WTC11 (cell line): ENCODE measurements at places on chromosomes 12 and 14. TPM values are rescaled to one million over a fixed set of nuclear protein-coding genes. Genes with fewer than 3 reads are reported as not detected.
A peak's percentile ranks its signal among the peaks of the same experiment; 100 is the strongest.

- no peak for DNase-seq
Observed at GRCh38 chr12:122333142-122334087, 67.1 kb upstream of the VPS33A start.

GRCh38 chr12:31558521-31558920 lies 32.4 kb downstream of the DENND5B start:
- DNase-seq: no peak

- no peak for DNase-seq
Observed at GRCh38 chr14:24705840-24706239, 71.8 kb upstream of the GZMB start.

DNA sequence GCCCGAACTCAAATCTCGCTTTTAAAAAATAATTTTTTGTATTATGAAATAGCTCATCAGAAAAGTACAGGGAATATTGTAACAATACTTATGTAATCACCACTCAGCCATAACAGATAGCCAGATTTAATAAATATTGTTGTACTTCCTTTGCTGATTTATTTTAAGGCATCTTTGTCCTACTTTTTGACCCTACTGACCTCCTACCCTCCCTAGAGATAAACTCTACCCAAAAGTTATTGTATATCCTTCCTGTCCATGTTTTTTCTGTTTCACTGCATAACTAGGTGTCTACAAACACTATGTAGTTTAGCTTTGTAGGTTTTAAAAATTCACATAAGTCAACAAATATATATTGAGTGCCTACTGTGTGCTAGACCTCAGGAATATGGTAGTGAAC lies 25.1 kb downstream of the SOCS2 start:
- no peak for DNase-seq

DNA sequence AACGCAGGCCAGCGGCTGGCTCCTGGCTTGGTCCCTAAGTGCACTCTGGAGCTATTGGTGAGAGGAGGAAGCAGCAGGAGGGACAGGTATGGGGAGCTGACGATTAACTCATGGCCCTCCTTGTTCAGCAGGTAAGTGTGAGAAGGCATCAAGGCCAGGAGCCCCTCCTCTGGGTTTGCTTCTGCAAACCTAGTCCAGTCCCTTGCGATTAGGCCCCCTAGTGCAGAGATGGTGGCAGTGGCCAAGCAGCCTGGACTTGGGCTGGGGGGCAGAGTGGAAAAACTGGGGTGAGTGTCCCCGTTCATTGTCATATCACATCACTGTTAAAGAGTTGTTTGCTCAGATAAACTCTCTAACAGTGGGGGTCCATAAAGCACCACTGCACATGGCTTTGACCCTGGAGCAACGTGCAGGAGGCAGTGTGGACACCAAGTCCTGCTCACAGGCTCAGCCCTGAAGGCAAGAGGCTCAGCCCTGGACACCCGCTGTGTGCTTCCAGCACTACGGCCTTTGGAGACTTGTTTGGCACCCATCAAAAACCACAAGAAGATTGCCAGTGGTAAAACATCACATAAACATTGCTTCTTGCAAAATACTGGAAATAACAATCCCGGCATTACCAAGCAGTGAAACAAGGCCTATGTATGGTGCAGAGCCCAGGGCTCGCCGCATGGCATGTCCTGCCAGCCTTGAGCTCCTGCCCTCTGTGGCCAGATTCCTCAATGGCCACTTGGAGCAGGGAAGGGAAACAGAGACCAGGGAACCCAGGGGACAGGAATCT lies 184.3 kb upstream of the RTL1 start:
- DNase-seq: peak; percentile 14

DNA sequence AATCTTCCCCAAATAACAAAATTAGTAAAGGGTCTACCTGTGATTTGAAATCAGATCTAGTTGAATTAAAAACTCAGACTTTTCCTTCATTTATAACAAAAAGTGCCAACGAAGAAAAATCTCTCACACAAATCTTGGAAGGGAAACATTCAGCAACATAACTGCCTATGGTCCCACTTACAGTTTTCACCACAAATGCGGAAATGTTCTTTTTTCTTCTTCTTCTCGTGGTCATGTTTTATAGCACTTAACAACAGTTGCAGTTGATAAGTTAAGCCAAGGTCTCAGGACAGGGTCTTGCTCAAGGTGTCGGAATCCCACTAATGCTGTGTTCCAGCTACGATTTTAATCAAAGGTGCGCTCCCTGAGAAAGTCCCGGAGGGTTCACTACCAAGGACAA lies 10.1 kb downstream of the RNASE6 start:
- DNase-seq: no peak

DNA sequence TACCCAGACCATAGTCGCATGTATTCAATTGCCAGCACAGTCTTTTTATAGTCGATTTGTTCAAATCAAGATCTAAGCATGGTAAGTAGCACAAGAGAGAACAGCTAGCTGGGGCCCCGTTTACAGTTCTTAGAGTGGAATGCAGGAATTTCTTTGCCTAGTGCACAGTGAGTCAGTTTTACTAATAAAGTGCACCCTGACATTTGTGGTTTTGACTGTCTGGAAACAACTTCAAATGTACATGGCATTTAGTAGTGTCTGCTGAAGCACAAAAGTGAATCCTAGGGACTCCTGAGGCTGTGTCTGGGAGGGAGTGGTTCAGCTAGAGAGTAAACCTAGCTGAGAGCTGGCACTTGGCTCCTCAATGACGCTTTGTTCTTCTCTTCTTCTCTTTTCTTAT lies 64.9 kb downstream of the TMX1 start:
- no peak for DNase-seq

DNA sequence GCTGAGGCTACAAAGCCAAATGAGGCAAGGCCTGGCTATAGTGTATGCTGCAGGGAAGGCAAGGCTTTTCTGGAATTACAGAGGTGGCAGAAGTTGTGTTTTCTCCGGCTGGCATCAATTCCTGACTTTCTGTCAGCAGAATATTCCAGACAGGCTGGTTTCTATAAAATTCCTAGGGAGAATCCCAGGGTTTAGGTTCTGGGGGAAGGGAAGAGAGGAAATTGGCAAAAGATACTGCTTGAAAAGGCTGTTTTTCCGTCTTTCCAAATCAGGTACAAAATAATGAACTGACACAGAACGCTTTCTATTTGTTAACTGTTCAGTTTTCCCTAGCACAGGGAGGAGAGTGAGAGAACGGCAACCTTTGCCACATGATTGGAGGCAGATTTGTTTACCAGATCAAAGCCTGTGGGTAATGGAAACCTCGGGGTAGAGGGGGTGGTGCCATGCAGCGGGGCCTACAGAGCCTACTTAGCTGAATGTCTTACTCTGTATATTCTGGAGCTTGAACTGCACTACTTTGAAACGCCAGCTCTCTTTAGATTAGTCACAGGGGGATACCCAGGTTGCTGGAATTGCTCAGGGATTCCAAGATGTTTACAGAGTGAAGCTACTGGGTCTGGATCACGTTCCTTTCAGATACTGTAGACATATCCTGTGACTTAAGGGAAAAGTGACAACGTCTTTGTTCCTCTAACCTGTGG lies 65.8 kb upstream of the DACT1 start:
- no peak for DNase-seq

DNA sequence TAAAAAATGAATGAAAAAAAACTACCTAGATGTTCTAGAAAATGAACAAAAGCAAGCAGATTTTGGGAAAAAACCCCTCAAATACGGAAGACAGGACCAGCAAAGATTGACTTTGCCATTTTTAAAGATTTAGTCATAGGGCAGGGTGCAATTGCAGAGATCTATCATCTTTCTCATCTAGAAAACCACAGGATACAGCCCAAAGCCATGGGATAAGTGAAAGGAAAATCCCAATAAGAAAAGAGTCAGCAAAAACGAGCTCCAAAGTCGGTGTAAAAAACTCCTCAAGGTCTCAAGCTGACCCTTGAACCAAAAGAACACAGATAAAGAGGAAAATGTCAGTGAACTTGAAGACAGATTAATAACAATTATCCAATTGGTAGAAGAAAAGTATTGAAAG lies 28.0 kb downstream of the CEP290 start:
- DNase-seq: no peak

DNA sequence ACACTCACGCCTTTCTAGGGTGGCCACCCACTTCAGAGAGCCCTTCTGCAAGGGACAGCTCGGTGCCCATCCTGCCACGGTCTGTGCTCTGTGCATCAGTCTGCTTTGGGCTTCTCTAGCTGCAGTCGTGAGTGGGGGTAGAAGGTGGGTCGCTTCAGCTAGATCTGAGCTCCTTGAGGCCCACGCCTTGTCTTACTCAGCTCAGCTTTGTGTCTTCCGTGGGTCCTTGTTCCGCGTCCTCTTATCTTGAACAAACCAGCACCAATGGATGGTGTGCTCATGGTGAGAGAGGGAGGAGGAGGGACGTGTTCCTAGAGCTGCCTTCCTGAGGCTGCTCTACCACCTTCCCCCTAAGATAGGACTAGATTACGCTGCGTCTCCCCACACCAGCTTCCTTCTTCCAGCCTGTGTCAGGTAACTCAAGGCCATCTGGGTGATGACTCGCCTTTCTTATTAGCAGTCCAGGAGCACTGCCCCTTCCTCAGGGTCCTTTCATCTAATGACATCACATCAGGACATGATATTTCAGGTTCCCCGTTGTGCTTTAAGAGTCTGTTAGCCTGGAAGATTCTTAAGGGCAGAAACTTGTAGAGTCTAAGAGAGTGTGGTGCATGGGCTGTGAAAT lies 118.8 kb downstream of the TSPAN9 start:
- no peak for DNase-seq

GRCh38 chr14:100816950-100817901 lies 8.7 kb upstream of the MEG3 start:
- DNase-seq: no peak

The TPH2 gene
- 0.55 to 0.83 TPM (median 0.64 TPM) in 3 replicates for total RNA-seq

The SIX4 gene
- total RNA-seq: 40.0 to 41.8 TPM (median 41.6 TPM) in 3 replicates

The SLC15A4 gene
- 5.6 to 6.4 TPM (median 5.8 TPM) in 3 replicates for total RNA-seq
